AG04450 (cell line): ENCODE measurements at places on chromosomes 7 and 10. TPM values are rescaled to one million over a fixed set of nuclear protein-coding genes. Genes with fewer than 3 reads are reported as not detected.
A peak's percentile ranks its signal among the peaks of the same experiment; 100 is the strongest.

Gene NRAP
- polyA plus RNA-seq, result not detected in 2 replicates

GRCh38 chr10:106947643-106948042 lies 216.9 kb downstream of the SORCS1 start:
- DNase-seq, result no peak

DNA sequence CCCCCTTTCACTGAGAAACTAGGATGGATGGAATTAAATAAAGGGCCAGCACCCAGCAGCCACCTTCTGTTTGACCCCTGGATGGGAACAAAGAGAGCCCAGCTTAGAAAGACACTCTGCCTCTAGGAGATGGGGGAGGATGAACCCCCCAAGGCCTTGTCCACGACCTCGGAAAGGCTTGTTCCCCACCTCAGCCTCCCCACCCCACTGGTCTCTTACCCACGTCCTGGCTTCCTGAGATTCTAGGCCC lies 9.7 kb downstream of the ITPRIP start:
- no peak for DNase-seq

Gene ANKRD1
- 0.50 and 0.53 TPM in 2 replicates for polyA plus RNA-seq

DNA sequence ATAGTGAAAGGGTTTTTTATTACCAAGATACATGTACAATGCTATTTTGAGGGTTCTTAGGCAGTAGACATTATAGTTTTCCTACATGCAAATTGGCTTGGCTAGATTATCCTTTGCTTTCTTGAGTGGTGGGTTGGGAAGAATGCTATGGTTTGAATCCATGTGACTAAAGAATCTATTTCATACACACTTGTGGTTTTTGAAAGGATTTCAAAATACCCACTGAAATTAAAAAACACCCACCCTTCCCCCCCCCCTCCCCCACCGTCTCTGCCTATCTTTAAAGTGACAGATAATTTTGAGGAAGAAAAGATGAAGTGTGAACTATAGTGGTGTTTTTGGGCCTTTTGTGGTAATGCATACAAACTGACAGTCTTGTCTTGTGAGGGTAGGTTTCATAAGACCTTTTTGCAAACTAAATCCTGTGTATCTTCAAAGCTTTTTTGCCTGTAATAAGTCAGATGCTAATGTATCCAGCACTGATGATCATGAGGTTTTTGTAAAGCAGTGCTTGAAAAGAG lies 90.9 kb downstream of the TPST1 start:
- DNase-seq, result peak; percentile 44

Gene CHPF2
- polyA plus RNA-seq, result 32.9 and 42.2 TPM in 2 replicates

Gene ASB13
- polyA plus RNA-seq, result 4.0 and 4.3 TPM in 2 replicates

GRCh38 chr10:4427532-4427931 lies 398.5 kb upstream of the AKR1E2 start:
- DNase-seq, result no peak

DNA sequence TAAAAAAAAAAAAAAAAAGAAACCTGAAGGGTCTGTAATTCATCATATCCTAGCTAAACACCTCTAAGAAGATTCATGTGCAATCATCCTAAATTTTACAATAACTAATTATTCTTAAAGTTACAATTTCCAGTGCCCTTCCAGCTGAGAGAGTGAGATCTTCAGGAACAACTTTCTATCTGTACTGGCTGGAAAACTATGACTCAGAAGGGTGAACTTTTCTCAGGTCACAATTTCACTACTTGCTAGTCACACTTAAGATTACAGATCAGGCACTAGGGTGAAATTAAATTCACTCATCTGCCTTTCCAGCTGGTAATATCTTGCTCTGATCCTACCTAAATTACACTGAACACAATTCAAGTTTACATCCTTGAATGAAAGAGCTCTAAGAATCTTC lies 158.8 kb downstream of the ANK3 start:
- no peak for DNase-seq

- no peak for DNase-seq
Measured at GRCh38 chr10:61964949-61965702, 63.6 kb downstream of the ARID5B start.
